ENCODE measurements at places on chromosomes 7 and 10.

DNA sequence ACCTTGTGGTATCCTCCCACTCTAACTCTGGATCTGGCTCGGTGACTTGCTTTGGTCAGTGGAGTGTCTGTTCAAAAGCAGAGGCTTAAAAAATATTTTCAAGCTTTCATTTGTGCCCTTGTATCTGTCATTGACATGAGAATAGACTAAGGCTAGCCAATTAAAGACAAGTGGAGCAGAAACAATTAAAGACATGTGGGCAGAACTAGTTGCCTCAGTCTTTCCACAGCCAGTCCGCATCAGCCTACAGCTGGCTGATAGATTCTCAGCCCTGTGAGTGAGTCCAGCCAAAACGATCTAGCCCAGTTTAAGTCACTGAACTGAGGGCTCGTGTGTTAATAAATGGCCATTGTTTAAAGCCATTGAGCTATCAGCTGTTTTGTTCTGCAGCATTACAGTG lies 185.2 kb upstream of the DGKB start:
- no peak for DNase-seq
- H3K4me1 ChIP-seq, result no peaks in the 10 kb centered on the region
- H3K4me3 ChIP-seq, result no peak overlapping the region
- no peaks in the 10 kb centered on the region for H3K27me3 ChIP-seq

- H3K27ac ChIP-seq, result peak overlapping the region; percentile 90
- no peak for DNase-seq
- H3K4me3 ChIP-seq, result no peak overlapping the region
- H3K4me1 ChIP-seq, result peaks cover 35% of the 10 kb centered on the region
Measured at GRCh38 chr10:79400146-79401004, 45.0 kb downstream of the ZCCHC24 start.

GRCh38 chr10:43347997-43348396 lies 23.4 kb upstream of the FXYD4 start:
- H3K27me3 ChIP-seq, result peaks cover 9% of the 10 kb centered on the region
- peaks cover 2% of the 10 kb centered on the region for H3K4me1 ChIP-seq
- no peak overlapping the region for H3K4me3 ChIP-seq
- H3K27ac ChIP-seq, result no peak overlapping the region
- no peak for DNase-seq

GRCh38 chr10:131178521-131179331 lies 132.8 kb downstream of the TCERG1L start:
- no peaks in the 10 kb centered on the region for H3K27me3 ChIP-seq
- no peaks in the 10 kb centered on the region for H3K36me3 ChIP-seq
- DNase-seq, result no peak
- no peak overlapping the region for H3K27ac ChIP-seq

DNA sequence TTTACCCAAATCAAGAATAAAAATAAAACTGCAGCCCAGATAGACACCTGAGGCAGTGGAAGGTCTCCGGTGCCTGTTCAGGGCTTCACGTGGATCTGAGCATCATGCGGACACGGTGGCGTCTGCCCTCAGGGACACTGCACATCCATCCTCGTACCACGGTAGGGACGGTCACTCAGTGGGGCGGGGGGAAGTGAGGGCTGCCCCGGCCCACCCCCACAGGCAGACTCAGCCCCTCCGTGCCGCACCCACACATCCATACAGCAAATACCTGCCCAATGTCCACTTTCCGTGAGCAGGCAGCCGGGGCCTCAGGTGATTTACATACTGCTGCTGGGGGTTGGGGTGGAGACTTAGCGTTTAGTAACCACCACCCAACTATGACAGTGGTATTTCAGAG lies 207.8 kb downstream of the DIP2C start:
- no peaks in the 10 kb centered on the region for H3K27me3 ChIP-seq
- peaks cover 22% of the 10 kb centered on the region for H3K36me3 ChIP-seq
- H3K27ac ChIP-seq, result no peak overlapping the region
- H3K4me1 ChIP-seq, result no peaks in the 10 kb centered on the region
- DNase-seq, result no peak

GRCh38 chr10:580778-581177 lies 108.7 kb downstream of the DIP2C start:
- H3K27ac ChIP-seq, result no peak overlapping the region
- H3K4me3 ChIP-seq, result no peak overlapping the region

DNA sequence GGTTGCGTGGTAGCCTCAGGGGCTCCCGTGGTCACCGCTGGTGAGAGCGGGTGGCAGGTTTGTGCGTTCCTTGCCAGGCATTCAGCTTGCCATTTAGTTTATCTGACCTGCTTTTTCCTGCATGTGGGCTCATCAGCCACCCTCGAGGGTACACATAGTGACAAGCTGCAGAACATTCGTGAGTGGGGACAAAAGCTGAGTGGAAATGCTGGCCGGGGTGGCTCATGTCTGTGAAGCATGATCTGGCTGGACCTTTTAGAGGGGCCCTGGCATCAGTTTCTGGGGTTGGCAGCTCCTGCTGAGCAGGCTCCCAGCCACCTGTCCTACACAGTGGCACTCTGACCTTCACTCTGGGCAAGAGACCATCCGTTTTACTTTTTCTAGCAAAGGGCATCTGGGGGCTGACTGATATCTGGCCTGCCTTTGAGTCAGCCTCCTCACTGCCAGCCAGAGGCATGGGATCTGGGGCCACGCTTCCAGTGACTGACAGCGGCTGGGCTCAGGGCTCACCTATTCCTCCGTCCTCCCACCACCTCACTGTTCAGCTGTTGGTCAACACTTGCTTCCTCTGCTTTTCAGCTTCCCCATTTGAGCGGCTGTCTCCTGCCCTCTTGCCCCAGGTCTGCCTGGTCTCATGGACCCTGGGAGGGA lies 75.0 kb downstream of the LANCL2 start:
- H3K4me1 ChIP-seq, result no peaks in the 10 kb centered on the region
- no peak for DNase-seq
- H3K4me3 ChIP-seq, result no peak overlapping the region
- H3K27ac ChIP-seq, result no peak overlapping the region
- H3K36me3 ChIP-seq, result no peaks in the 10 kb centered on the region

DNA sequence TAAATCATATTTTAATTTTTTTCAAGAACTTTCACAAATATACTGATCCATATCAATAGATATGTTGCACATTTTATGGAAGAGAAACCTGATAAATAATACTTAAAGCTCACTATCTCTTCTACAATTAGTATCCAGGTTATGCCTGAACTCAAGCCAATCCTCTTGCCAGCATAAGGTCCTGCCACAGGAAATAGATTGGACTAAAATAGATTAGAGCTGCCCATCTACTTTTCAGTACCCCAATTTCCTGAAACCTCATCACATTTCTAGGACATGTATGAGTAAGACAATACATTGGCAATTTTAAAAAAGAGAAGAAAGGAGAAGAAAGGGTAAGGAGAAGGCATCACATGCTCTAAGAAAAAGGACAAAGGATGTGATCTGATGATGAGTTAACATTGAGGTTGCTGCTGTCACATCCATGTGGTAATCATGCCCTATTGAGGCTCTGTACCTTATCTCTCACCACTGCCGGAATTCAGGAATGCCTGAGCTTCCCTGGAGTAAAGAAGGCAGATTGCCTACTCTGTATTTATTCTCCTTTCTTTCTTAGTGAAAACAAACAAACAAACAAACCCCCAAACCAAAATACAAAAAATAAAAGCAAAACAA lies 199.7 kb downstream of the ANK3 start:
- no peak overlapping the region for H3K4me3 ChIP-seq
- no peak overlapping the region for H3K27ac ChIP-seq
- no peak for DNase-seq
- H3K27me3 ChIP-seq, result no peaks in the 10 kb centered on the region
- no peaks in the 10 kb centered on the region for H3K4me1 ChIP-seq

- H3K27ac ChIP-seq, result peak overlapping the region; percentile 94
- peaks cover 10% of the 10 kb centered on the region for H3K4me1 ChIP-seq
- peak; percentile 89 for DNase-seq
Measured at GRCh38 chr7:92809760-92810573, 26.4 kb downstream of the CDK6 start.

DNA sequence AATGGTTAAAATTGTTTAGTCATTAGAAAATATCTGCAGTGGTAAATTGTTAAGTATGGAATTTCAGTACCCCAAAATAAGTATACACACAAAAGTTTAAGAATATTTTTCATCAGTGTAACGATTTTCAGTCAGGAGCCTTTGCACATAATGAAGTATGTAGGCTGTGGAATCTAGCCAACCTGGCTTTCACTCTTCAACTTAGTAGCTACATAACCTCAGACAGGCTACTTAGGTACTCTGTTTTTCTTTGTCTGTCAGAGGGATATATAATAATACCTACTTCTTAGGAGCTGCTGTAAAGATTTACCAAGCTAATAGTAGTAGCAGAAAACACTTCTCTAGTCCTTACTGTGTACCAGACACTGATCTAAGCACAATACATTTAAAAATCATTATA lies 137.5 kb downstream of the ZEB1 start:
- H3K27ac ChIP-seq, result no peak overlapping the region
- no peaks in the 10 kb centered on the region for H3K27me3 ChIP-seq
- no peaks in the 10 kb centered on the region for H3K36me3 ChIP-seq
- H3K4me1 ChIP-seq, result no peaks in the 10 kb centered on the region
- DNase-seq, result no peak

DNA sequence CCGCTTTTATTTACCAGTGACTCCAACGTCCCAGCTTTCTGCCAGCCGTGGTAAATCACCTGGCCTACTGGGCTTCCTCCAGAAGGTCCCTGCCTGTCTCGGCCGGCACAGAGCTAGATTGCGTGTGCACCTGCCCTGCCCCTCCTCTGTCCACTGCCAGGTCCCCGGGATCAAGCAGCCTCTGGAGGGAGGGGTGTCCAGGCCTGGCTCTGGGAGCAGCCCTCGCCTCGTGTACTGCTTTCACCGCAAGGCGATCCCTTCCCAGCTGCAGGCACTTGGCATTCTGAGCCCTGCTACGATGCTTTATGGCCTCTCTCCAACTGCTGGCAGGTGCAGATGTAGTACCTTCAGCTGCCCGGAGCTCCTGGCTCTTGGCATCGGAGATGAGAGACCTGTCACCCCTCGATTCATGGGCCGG lies 7.4 kb downstream of the SLC29A3 start:
- no peak for DNase-seq
- H3K4me1 ChIP-seq, result no peaks in the 10 kb centered on the region
- H3K36me3 ChIP-seq, result peaks cover 60% of the 10 kb centered on the region
- no peak overlapping the region for H3K4me3 ChIP-seq
- H3K27ac ChIP-seq, result no peak overlapping the region
- no peaks in the 10 kb centered on the region for H3K27me3 ChIP-seq

- no peaks in the 10 kb centered on the region for H3K36me3 ChIP-seq
- H3K4me1 ChIP-seq, result no peaks in the 10 kb centered on the region
- DNase-seq, result no peak
- H3K4me3 ChIP-seq, result no peak overlapping the region
- H3K27me3 ChIP-seq, result peaks cover 4% of the 10 kb centered on the region
- H3K27ac ChIP-seq, result no peak overlapping the region
Measured at GRCh38 chr10:22727112-22727511, 12.7 kb upstream of the PIP4K2A start.

GRCh38 chr10:34119456-34119855 lies 695.6 kb downstream of the PARD3 start:
- no peaks in the 10 kb centered on the region for H3K27me3 ChIP-seq
- peaks cover 9% of the 10 kb centered on the region for H3K36me3 ChIP-seq
- H3K4me1 ChIP-seq, result peaks cover 4% of the 10 kb centered on the region
- no peak overlapping the region for H3K4me3 ChIP-seq
- no peak for DNase-seq

DNA sequence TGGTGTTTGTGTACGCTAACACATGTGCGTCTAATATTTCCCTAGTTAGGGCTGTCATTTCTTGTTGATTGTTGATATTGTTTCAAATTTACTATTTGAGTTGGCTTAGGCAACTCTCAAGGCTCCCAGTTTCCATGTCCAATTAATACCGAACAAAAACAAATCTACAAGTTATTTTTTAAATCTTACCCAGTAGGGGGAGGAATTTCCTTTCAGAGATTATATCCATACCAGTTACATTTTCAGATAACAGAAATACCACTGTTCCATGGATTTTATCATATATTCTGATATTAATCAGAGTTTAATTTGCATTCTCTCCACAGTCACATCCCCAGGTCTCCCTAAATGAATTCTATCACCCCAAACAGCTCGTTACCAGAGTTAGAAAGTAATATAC lies 7.2 kb upstream of the AKR1B10 start:
- no peak for DNase-seq
- H3K27ac ChIP-seq, result no peak overlapping the region
- no peaks in the 10 kb centered on the region for H3K4me1 ChIP-seq
- H3K27me3 ChIP-seq, result peaks cover 2% of the 10 kb centered on the region

- no peak overlapping the region for H3K27ac ChIP-seq
- no peak for DNase-seq
- H3K27me3 ChIP-seq, result no peaks in the 10 kb centered on the region
- H3K4me1 ChIP-seq, result no peaks in the 10 kb centered on the region
- H3K4me3 ChIP-seq, result no peak overlapping the region
Measured at GRCh38 chr7:8201846-8202441, 60.0 kb downstream of the ICA1 start.

All from large intestine (tissue), 12 donors.